ENCODE measurements at places on chromosomes 6 and 20.
A peak's percentile ranks its signal among the peaks of the same experiment; 100 is the strongest.

DNA sequence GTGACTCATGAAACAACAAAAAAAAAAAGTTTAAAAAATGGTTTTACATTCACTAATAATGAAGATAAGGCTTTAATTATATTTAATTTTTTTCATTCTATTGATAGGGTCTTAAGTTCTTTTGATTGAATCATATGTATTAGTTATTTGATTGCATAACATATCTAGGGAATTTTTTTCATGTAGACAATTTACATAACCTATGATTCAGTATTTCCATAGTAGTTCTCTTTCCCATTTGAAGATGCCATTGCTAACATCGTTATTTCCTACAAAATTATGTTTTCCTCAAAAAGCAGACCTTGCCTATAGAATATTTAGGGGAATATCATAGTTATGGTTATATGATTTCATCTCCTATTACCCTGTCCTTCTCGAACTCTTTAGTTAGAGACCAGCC, 463.4 kb downstream of the TFAP2B start:
- DNase-seq: no peak

DNA sequence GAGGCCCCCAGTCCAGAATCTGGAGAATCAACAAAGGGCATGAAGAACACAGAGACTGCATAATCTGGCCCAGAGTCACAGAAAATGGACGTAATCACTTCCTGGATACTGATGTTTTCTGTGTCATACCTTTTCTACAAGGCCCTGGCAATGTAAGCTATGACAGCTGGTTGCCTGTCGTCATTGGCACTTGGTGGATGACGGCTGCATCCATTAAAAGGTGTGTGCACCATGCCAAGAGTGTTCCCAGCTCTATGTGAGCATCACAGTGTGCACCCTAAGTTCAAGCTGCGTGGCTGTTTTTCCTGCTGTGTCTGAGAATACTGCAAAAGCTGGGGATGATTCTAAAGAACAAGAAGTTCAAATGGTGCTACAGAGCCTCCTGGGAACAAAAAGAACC, 275.2 kb upstream of the CNR1 start:
- DNase-seq: no peak

- DNase-seq: no peak
These were observed 48.2 kb downstream of the RBM38 start for GRCh38 chr20:57439432-57439831.

DNA sequence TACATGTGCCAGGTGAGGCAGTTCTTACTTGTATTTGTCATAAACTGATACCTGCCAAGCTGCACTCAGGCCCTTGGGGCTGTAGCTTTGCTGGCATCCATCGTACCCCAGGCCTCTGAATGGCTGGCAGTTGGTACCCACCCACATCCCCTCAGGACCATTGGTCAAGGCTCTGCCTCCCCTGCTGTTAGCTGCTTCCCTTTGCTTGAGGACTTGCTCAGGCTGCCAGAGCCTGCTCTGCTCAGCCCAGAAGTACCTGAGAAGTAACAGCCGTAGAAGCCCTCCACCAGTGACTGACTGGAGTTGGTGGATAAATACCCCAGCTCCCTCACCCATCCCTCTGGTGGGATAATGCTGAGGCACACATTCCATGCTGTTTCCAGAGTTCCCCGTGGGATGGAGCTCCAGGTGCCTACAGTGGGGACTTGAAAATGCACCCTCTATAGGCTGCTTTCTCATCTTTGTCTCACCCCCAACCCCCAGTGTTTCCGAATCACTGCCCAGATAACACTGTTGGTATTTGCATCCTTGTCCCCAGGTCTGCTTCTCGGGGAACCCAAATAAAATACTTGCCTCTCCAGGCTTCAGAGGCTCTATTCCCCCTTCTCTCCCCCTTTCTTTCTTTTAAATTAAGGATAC, 7.3 kb downstream of the EBF4 start:
- no peak for DNase-seq

GRCh38 chr6:156909212-156910010, 132.2 kb downstream of the ARID1B start:
- no peak for DNase-seq

DNA sequence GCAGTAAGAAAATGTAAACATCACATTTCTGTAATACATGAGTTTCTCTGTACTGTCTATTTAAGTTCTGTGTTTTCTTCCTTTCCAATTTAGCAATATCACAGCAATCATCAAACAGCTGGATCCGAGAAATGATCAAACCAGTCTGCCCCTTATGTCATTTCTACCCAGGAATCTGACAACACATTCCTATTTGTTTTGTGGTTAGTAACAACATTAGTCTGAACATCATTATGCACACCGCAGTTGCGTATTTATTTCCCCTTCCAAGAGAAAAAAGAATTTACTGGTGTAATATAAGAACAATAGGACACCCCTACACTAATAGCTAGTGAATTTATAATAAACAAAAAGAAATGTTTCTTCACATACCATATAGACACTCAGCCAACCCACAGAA, 179.5 kb downstream of the BTBD9 start:
- DNase-seq: no peak

- DNase-seq: no peak
These were observed 10.7 kb downstream of the TMEM181 start for GRCh38 chr6:158570681-158570962.

GRCh38 chr6:8446391-8446790, 11.0 kb upstream of the SLC35B3 start:
- no peak for DNase-seq

DNA sequence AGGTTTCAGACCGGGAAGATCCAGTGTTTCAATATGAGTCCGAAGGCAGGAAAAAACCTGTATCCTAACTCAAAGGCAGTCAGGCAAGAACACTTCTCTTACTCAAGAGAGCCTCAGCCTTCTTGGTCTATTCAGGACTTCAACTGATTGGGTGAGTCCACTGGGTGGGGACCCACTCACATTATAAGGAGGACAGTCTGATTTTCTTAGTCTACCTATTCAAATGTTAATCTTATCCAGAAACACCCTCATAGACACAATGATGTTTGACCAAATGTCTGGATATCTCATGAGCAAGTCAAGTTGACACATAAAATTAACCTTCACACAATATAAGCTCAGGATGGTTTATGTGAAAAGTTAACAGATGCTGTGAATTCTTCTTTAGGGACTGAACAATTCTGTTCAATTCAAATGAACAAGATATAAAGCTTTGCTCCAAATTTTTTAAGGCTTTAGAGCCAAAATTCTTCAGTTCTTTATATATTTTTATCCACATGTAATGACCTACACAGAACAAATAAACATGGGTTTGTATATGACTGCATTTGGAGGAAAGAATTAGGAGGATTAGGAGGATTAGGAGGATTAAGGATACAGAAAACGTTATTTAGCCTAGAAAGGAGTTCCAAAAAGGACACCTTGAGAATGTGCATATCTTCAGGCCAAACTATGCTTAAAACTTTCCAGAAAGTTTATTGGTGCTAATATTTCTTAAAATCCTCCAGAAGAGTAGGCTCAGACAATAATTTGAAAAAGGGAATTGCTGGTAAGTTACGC, 35.3 kb upstream of the LAMA2 start:
- no peak for DNase-seq

GRCh38 chr20:48194583-48194982, 409.3 kb upstream of the SULF2 start:
- DNase-seq: no peak

DNA sequence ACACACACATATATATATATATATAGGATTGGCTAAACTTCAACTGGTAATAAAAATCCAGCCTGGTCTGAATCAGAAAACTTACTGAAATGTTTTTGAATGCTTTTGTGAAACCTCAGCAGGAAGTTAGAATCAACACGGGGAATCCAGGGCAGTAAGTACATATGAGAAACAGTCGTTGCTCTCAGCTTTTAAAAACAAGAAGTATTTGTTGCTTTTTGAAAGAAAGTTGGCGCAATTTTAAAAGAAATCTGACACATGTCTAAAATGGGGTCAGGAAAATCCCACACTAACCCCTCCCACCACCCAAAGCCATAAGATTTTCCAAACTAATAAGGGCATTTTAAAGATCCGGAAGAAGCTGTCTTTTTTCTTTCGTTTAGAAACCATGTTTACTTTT, 11.5 kb upstream of the CCDC170 start:
- peak; percentile 41 for DNase-seq

GRCh38 chr6:9316831-9317230, 881.5 kb upstream of the SLC35B3 start:
- DNase-seq: no peak

DNA sequence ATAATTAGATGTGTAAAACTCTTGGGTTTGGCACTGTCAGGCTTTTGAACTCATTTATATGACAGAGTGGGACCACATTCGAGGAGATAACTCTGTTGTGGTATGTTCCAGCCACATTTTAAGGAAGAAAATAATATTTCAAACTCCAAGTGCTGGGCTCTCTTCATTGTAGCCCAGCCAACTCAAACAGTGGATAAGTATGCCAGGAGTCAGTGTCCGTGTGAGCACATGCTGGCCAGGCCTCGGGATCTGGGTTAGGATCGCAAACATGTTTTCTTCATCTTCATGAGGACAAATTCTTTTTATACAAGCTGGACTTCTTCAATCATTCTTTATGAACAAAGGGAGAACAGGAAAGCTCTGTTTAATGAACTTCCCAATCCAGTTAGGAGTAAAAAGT, 497.5 kb downstream of the MAFB start:
- no peak for DNase-seq

- DNase-seq: no peak
These were observed 9.2 kb downstream of the CST3 start for GRCh38 chr20:23628402-23629016.

DNA sequence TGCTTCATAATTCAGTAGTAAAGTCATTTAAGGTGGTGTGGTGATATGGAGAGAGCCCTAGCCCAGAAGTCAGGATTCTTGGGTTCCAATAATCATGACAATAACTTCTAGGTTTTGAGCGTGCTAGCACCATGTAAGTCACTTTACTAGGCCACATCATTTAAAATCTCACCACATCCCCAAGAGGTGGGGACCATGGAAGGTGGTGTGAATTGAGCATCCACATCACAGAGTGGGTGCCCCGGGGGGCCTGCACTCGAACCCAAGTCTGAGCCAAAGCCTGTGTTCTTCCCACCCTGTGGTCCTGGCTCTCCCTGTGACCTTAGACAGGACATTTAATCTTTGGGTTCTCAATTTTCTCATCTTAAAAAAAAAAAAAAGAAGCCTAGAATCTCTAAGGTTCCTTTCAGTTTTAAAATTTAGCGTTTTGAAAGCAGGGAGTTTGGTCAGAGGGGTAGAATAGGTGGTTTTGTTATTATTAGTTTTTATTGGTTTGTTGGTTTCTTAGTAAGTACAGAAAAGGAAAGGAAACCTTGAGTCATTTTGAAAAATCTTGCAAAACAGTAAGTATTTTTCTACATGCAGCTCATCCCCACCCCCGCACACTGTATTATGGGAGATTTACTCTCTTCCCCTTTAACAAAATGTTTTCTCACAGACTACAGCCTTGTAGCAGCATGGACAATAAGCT, 26.4 kb downstream of the ARMC2 start:
- DNase-seq: peak; percentile 69

- DNase-seq: no peak
These were observed 285.2 kb downstream of the UST start for GRCh38 chr6:149031859-149032598.

GRCh38 chr6:74366634-74367033, 670.6 kb downstream of the CD109 start:
- no peak for DNase-seq

DNA sequence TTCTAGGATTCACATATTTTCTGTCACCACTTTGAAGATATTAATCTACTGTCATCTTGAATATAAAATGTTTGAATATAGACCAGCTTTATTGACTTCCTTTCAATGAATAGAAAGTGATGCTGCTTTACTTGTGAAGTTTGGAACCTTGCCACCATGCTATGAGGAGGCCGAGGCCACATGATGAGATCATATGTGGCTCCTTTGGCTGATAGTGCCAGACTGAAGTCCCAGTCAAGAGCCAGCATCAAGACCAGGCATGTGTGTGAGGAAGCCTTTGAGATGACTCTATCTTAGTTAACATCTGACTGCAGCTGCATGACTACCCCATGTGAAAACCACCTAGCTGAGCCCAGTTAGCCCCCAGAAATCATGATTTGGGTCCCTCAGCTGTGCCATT, 169.5 kb downstream of the OTOR start:
- no peak for DNase-seq

DNA sequence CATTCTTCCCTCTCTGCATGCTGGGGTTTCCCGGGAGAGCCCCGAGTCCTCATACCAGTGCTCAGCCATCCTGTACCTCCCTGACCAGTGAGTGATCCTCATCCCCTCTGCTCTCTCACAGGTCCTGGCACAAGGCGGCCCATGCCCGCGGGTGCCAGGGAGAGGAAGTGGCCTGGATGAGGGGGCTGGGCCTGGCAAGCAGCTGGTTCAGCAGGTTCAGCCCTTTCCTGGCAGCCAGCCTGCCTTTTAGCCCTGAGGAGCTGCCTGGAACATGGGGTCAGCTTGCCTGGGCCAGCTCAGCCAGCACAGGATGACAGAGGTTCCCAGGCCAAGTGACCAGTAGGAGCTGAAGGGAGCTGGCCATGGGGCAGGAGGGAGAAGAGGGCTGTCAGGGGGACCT, 10.9 kb downstream of the MOCS1 start:
- no peak for DNase-seq

- DNase-seq: no peak
These were observed 191.0 kb downstream of the BACH2 start for GRCh38 chr6:90105506-90106170.

- no peak for DNase-seq
These were observed 75.8 kb downstream of the PREP start for GRCh38 chr6:105326833-105327770.

- DNase-seq: no peak
These were observed 93.8 kb downstream of the RIN2 start for GRCh38 chr20:19851861-19852260.

GRCh38 chr6:51369485-51369884, 550.8 kb downstream of the TFAP2B start:
- DNase-seq: no peak

- no peak for DNase-seq
These were observed 6.8 kb downstream of the GID8 start for GRCh38 chr20:62944746-62945145.

- no peak for DNase-seq
These were observed 63.1 kb downstream of the SLX4IP start for GRCh38 chr20:10498200-10498599.

DNA sequence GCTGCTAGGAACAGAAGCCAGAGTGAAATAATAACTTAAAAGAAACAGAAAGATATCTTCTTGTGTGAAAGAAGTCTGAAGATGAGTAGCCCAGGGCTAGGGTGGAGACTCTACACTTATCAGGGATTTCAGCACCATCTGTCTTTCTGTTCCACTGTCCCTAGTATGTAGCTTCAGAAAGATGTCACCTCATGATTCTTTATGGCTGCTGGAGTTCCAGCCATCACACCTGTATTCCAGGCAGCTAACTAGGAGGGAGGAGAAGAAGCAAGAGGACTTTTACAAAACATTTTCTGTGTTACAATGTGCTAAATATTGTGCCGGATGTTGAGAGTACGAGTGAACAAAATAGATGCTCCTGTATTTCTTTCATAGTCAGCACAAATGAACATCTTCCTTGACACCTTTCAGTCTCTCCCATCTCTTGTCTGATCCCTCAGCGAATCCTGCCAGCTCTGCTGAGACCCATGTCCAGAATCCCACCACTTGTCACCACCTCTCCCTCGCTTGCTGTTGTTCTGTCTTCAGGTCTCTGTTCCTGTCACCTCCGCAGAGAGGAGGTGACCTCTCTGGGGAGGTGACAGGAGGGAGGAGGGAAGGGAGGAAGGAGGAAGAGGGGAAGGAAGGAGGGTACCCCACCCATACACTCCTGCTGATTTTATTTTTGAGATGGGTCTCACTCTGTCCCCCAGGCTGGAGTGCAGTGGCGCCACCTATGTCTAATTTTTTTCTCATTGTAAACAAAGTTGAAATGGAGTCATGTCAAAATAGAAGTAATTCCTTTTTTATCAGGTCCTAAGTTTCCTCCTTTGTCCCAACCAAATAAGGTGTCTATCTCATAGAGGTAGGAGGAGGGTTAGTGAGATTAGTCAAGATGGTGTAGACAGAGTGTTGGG, 188.9 kb downstream of the TFAP2C start:
- DNase-seq: no peak
